ENCODE measurements at places on chromosomes 2 and 18.

DNA sequence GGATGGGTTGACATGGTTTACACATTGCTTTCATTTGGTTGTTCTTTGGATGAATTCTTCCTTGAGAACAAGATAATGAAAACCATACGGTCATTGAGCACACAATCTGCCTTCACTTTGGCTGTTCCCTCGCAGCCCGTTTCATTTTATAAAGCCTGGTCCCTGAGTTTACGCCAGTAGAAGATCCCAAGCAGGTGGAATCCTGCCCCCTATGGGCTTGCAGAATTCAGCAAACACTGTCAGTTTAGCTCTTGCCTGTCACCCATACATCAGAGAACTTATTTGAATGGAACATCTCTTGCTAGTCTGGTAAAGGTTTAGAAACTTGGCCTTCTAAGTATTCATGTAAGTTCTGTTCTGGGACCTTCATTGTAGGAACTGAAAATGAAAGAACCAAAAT, 666.4 kb upstream of the ZEB2 start:
- no peak for DNase-seq

DNA sequence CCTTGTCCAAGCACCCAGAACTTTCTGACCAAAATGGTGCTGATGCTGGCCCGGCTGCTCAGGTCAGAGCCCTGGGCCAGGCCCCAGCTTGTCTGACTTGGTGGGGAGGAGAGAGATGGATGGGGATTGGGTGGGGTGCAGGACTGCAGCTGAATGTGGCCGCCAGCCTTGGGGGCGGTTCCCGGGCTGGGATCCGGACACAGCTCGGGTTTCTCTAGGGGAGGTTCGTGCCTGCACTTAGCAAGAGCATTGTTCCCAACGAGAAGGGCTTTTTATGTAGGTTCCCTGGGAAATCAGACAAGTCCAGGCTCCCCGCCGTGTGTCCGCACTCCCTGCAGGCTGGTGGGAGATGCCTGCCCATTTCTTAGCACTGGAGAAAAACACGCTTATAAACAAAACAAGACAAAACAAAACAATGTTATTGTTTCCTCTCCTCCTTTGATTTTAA, 50.5 kb upstream of the HS6ST1 start:
- no peak for DNase-seq

GRCh38 chr2:65666156-65666725, 233.8 kb upstream of the SPRED2 start:
- no peak for DNase-seq

DNA sequence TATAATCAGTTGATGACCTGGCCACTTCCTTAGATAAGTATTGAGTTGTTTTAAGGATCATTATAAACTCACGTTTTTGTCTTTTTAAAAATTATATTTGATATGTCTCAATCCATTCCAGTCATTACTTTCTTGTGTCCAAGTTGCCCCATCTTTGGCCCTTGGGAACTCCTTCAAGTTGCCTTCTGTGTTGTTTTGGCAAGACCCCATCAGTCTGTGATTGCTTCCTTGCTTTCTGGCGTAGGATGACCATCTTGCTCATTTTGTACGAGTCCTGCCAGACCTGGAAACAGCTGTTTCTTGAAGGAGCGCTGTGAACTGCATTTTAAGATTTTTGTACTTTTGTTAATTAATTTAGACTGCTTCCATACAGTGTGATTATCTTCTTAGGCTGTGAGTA, 68.9 kb upstream of the ITM2C start:
- DNase-seq = no peak

DNA sequence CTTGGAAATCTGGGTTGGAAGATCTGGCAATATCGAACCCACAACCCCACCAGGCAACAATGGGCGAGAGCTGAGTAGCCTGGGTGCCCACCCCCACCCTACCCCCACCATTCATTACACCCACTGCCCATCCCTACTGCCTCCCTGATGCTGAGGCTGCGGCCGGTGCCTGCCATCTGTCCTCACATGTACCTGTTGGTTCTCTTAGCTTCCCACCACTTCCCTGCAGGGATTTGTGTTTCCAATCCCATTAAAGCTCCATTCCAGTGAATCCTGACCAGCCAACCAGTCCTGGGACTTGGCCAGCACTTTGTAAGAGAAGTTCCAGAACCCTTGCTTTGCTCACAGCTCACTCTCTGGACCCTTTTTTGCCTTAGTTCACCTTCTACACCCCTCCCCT, 163.0 kb upstream of the SH3BP4 start:
- no peak for DNase-seq

DNA sequence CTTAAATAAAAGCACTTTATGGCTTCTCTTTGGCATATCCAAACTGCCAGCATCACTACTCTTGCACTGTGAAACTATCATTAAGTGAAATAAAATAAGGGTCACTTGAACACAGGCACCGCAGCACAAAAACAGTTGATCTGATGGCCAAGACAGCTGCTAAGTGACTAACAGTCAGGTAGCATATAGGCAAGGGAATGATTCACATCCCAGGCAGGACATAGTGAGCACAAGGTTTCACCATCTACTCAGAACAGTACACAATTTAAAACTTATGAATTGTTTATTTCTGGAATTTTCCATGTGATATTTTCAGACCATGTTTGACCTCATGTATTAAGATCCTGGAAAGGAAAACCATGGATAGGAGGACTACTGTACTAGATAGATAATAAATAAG, 214.2 kb downstream of the MREG start:
- no peak for DNase-seq

DNA sequence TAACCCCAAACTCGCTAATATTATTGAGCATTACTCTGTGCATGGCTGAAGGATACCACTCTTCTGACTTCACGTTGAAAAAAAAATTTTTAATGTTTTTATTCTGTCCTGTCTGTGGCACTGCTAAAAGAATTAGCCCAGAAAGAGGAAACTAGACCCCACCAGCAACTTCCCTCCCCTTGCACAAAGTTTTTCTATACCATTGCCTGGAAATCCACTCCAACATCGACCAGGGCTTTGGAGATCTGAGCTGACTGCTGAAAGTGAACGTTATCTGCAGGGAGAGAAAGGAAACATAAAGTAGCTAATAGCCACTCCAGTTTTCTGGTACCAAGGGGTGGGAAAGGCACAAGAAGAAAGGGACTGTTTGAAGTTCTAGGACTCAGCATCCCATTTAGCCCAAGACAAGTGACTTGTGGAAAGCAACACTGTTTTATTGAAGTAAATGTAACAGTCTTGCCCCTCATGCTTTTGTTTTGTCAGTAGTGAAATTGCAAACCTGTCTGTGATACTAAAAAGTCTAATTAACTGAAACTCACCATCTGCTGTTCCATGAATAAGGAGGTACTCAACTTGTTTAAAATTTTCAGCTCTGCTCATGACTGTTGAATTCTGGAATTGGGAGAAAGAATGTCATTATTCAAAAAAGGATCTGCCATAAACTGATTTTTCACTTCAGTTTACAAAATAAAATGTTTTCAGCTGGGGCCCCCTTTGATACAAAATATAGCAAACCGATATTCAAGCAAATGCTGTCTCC, 79.1 kb downstream of the DPP4 start:
- DNase-seq = no peak

- peak; percentile 3 for DNase-seq
These were observed 57.8 kb upstream of the RGPD5 start for GRCh38 chr2:109736177-109736827.

- DNase-seq = no peak
These were observed 200.3 kb upstream of the ID2 start for GRCh38 chr2:8481463-8482009.

DNA sequence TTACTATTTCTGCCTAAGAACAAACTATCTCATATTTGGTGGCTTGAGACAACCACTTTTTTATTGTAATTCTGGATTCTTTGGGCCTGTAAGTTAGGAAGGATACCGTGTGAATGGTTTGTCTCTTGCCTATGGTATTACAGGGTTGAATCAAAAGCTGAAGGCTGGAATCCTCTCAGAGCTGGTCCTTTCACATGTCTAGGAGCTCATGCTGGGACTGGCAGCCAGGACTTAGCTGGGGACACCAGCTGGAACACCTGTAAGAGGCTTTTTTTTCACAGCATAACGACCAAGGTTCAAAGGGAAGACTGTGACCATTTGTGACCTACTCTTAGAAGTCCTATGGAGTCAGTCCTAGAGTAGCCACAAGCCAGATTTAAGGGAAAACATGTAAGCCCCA, 226.3 kb downstream of the ZNF804A start:
- no peak for DNase-seq

GRCh38 chr2:177245010-177245422, 19.5 kb downstream of the NFE2L2 start:
- DNase-seq = no peak

- DNase-seq = no peak
These were observed 36.2 kb downstream of the GCC2 start for GRCh38 chr2:108485253-108485652.

GRCh38 chr2:182655750-182656149, 60.3 kb upstream of the DNAJC10 start:
- DNase-seq = no peak

- DNase-seq = no peak
These were observed 95.5 kb downstream of the C2orf74 start for GRCh38 chr2:61257446-61257845.

DNA sequence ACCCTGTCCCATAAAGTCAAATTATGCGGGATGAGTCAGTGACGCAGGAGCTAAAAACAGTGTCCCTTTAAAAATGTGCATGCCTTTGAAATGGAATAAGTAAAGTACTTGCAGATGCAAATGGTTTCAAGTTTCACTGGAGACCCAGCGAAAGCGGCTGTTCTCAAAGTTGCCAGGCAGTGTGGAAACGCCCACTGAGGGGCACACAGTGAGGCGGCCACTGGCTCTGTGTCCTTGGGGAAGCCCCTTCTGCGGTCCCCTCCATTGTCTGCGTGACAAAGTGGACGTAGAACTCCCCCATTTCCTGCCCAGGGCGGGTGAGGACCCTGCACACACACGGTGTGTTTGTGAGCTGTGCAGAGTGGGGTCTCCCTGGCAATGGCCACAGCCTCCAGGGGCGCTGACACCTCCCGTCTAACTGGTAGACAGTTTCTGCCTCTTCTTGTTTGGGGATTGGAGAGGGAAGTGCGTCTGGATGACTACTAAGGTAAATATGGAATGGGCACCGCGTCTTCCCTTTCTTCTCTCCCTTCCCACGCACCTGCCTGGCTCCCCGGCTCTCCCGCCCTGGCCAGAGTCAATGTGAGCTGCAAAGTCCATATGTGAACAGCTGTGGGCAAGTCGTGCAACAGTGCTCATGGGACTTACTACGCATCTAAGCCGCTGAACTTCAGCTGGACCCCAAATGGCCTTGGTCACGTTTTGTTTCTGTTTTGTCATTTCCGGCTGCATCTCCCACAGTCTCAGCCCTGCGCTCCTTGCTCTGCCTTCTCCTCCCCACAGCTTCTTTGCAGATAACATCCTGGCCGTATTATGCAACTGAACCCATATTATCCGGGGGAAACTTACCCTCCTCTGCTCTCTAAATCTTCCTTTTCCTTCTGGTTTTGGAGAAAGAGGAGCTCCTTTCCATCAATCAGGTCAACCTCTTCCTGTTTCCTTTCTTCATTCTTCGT, 33.7 kb upstream of the ZNF516 start:
- DNase-seq = peak; percentile 5

DNA sequence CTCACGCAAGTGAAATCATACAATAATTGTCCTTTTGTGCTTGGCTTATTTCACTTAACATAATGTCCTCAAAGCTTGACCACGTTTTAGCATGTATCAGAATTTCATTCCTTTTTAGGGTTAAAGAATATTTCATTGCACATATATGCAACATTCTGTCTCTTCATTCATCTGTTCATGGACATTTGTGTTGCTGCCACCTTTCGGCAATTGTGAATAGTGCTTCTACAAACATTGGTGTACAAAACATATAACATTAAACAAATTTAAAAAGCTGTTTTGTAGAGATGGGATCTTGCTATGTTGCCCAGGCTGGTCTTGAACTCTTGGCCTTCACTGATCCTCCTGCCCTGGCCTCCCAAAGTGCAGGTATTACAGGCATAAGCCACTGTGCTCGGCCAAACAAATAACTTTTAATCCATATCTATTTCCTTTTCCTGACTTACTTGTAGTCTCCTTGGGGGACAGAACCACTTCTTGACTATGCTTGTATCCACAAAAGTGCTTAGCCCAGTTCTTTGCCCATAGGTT, 209.3 kb downstream of the SLC4A3 start:
- no peak for DNase-seq

DNA sequence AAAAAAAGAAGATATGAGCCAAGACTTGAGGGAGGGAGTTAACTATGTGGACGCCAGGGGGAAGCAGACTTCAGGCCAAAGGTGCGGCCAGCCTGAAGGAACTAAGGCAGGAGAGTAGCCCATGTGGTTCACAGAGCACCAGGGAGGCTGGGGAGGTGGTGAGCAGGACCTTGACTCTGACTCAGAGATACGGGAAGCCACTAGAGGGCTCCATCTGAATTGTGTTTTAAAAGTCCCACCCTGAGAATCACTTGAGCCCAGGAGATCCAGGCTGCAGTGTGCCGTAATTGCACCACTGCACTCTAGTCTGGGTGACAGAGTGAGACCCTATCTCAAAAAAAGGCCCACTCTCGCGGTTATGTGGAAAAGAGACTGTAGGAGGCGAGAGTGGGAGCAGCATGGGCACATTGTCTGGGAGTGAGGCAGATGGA, 12.3 kb downstream of the CEP192 start:
- DNase-seq = no peak

- DNase-seq = no peak
These were observed 5.6 kb downstream of the IKZF2 start for GRCh38 chr2:213145715-213146242.

GRCh38 chr2:238509903-238510302, 83.2 kb downstream of the ASB1 start:
- no peak for DNase-seq

- no peak for DNase-seq
These were observed 88.6 kb upstream of the RTN4 start for GRCh38 chr2:55138882-55139229.

- DNase-seq = no peak
These were observed 2.3 kb upstream of the FZD7 start for GRCh38 chr2:202031246-202031951.

DNA sequence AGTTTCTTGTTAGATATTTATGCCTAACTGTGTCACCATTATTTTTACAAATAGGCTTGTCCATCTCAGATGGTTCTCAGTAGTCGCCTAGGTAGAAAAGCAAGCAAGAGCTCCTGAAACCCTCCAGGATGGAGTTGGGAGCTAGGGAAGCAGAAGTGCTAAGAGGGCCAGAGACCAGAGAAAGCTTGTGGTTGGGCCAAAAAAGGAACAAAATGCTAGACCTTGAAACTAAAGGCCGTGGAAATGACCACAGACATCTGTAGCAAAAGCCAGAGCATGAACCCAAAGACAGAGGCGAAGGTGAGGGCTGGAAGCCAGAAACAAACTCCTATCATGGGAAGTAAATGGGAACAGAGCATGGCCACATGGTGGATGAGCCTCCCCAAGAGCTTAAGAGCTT, 29.9 kb upstream of the RMDN2 start:
- no peak for DNase-seq

GRCh38 chr2:113705982-113706523, 50.4 kb downstream of the SLC35F5 start:
- no peak for DNase-seq

DNA sequence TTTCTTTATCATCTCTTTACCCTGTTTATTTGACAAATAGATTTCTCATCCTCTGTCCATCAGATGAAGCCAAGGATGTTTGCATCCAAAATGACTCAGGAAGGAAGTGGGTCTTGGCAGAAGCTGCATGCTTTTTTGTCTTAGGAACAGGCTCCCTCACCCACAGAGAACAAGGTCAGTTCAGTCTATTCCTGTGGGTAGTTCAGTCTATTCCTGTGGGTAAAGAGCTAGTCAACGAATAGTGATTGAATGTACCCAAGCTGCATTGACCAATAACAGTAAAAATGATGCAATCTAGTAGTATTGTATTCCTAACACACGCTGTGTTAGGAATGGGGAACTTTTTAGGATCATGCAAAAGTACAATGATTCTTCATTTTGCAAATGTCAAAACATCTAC, 290.8 kb upstream of the TANK start:
- no peak for DNase-seq
